ENCODE measurements at places on chromosomes 1 and 21.

DNA sequence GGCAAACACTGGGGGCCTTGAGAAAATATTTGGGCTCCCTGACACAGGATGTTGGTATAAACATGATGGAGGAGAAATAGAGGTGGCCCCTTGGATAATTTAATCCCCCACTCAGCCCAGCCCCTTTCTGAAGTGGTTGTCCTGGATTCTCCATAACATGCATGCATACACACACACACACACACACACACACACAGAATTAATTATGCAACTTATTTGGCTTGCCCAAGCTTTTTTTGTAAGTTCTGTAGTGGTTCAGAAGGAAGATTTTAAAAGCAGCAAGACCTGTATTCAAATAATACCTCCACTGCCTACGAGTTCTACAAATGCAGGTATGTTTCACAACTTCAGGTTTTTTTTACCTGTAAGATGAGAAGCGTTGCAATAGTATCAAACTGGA is 15.0 kb downstream of the ATF3 start:
- no peak for DNase-seq

GRCh38 chr1:229339520-229339919 is 3.3 kb downstream of the CCSAP start:
- no peak for DNase-seq

DNA sequence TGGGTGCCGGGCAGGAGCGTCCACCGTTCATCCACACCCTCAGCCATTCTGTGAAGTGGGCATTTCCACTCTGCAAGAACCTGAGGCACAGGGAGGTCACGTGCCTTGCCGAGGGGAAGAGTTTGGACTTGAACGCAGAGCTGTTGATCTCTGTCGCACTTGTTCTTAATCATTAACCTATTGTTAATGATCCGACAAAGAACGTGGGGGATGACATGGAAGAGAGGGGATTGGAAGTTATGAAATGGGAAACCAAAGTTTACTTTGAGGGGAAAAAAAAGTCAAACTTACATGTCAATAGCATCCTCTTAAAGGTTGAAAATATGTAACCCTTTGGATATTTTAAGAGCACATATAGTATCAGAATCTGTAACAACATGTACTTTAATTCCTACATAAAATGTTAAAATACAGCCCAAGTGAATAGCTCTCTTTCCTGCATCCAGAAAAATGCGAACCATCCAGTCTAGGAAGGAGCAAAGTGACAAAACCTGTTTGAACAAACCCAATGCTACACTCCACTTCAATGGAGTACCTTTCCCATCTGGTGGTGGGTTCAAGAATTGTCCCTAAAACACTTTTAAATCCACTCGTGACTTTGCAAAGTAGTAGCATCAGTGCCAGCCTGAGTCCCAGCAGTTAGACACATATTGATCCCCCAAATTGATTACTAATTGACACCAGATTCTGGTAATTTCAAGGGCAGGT is 75.5 kb downstream of the SETD4 start:
- DNase-seq = no peak

GRCh38 chr1:54671985-54672608 is 30.5 kb downstream of the MROH7 start:
- DNase-seq = peak; percentile 24

- no peak for DNase-seq
Measured at GRCh38 chr1:117630423-117630998, 24.7 kb downstream of the TENT5C start.

GRCh38 chr1:89673251-89673650 is 40.3 kb downstream of the LRRC8C start:
- DNase-seq = no peak

DNA sequence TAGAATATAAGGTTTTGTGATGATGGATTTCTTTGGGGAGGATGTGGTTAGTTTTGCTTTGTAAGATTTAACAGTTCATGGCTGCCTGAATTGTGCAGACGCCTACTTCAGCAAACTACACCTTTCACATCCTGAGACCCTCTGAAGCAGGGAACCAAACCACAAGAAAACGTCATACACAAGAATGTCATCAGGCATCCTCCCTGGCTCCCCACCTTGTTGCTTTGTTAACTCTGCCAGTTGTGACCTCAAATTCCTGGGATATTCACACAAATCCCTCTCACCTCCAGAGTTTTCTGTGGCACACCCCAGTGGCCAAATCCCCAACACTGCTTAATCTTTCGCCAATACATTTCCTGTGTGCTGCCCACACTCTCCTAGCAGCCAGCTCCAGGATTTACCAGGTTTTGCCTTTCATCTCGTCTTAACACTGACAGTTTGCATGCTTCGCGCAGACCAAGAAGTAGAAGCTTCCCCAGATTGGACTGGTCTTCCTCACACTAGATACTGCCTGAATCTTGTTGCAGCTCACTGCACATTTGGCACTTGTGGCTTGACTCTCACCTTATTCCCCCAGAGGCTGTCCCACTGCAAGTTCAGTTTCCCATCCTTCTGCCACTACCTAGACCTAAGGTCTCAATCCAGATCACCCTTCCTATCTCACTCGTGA is 51.1 kb upstream of the CTTNBP2NL start:
- DNase-seq = no peak

GRCh38 chr1:163035446-163036249 is 33.5 kb upstream of the RGS4 start:
- peak; percentile 90 for DNase-seq

- DNase-seq = no peak
Measured at GRCh38 chr1:207355513-207356295, 34.2 kb downstream of the CD55 start.

- no peak for DNase-seq
Measured at GRCh38 chr1:171606402-171606941, 15.6 kb upstream of the MYOCOS start.
